ENCODE measurements at places on chromosomes 2 and 18.

DNA sequence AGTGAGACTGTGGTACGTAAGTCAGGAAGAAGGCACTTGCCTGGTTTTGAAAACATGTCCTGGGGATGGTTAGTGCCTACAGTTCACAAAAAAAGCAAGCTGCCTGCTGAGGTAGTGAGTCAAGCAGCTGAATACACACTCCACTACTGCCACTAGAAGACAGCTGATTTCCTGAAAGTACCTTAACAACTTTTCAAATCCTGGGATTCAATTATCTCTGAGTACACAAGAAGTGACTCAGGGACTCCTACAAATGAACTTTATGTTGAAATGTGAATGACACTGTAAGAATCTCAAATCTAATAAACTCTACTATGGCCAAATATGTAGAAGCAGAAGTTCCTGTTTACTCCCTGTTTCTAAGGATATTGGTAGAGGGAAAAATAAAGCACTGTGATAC is 58.0 kb upstream of the ARL5A start:
- no peak for DNase-seq

- DNase-seq: no peak
Measured at GRCh38 chr2:11161747-11162146, 6.5 kb downstream of the SLC66A3 start.

DNA sequence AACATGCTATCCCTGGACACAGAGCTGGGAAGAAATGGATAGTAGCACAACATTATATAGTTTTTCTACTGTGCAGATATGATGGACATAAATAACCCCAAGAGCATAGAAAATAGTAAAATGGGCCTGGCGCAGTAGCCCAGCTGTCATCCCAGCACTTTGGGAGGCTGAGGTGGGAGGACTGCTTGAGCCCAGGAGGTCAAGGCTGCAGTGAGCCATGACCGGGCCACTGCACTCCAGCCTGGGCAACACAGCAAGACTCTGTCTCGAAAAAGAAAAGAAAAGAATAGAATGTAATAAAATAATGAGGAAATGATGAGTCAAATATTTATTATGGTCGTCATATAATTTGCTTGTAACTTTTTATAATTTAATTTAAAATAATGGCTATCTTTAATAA is 7.5 kb upstream of the GAREM2 start:
- DNase-seq: no peak

- no peak for DNase-seq
Measured at GRCh38 chr2:144328938-144329337, 191.0 kb downstream of the ZEB2 start.

GRCh38 chr2:232113821-232114220 is 152.3 kb downstream of the DIS3L2 start:
- DNase-seq: no peak

DNA sequence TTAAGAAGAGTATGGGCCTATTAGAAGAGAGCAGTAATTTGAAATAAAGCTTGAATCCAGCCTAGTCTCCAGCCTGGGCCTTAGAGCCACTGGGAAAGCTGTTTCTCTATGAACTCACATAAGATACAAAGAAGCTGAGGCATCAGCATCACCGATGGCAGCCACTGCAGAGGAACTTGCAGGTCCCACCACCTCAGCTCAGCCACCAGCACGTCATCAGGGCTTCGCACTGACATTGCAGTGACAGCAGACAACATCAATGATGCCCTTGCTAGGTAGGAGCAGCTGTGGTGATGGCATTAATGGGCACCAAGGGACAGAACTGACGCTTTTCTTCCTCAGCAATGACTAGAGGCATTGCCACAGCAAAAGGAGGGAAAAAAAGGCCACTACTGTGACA is 67.7 kb upstream of the CDC42EP3 start:
- no peak for DNase-seq

GRCh38 chr2:68789603-68790002 is 55.0 kb downstream of the ARHGAP25 start:
- DNase-seq: no peak

Measured in stimulated activated CD4-positive, alpha-beta T cell treated with anti-CD3 and anti-CD28 coated beads, TNF-alpha, amount 100 ng/mL, for 1 hour (primary cell).